ENCODE measurements at places on chromosomes 16 and 17.
A peak's percentile ranks its signal among the peaks of the same experiment; 100 is the strongest.

DNA sequence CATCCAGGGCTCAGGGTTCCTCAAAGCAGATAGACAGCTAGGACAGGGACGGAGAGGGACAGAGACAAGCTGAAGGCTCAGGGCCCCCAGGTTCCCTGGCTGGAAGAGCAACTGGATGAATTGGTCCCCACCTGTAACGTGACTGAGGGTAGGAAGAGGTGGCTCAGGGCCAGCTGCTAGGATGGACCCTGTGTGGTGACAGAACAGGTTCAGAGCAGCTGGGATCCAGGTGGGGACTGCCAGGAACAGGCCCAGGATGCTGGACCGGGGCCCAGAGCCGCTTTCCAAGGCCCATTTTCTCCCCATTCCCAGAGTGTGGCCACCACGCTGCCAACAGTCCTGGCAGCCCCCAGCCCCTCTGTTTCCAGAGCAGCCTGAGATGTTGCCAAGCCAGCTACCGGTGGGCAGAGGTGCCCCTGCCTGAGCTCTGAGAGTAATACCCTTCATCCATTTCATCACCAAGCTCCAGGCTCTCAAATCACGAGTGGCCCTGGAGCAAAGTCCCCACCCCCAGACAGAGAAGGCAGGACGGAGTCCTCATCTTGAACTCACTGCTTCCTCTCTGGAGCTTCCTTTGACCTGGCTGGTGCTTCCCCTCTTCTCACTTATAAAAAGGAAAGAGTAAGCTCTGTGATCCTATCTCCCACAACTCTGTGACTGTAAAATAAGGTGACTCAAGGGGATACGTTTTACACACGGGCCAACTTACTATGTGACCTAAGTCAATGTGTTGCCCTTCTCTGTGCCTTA, 79.6 kb downstream of the TMEM132E start:
- DNase-seq, result no peak

GRCh38 chr16:57476546-57477410, 9.5 kb downstream of the DOK4 start:
- DNase-seq, result no peak

DNA sequence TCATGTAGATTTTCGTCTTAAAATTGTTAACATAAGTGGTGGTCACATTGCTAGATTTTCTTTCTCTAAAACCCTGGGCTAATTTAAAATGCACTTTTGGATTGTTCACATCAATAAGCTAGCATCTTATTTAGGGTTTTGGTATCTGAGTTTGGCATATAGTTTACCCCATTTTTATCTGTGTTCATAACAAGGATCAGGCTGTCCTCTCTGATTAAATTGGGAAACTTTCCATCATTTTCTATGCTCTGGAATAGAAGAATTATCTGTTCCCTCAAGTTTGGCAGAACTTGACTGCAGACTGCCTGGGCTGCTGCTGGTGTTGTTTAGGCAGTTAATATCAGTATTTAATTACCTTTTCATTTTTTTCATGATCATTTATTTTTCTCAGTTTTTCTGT, 1.8 kb downstream of the SPECC1 start:
- no peak for DNase-seq

- DNase-seq, result no peak
Observed at GRCh38 chr17:384622-385177, 32.1 kb upstream of the RPH3AL start.

DNA sequence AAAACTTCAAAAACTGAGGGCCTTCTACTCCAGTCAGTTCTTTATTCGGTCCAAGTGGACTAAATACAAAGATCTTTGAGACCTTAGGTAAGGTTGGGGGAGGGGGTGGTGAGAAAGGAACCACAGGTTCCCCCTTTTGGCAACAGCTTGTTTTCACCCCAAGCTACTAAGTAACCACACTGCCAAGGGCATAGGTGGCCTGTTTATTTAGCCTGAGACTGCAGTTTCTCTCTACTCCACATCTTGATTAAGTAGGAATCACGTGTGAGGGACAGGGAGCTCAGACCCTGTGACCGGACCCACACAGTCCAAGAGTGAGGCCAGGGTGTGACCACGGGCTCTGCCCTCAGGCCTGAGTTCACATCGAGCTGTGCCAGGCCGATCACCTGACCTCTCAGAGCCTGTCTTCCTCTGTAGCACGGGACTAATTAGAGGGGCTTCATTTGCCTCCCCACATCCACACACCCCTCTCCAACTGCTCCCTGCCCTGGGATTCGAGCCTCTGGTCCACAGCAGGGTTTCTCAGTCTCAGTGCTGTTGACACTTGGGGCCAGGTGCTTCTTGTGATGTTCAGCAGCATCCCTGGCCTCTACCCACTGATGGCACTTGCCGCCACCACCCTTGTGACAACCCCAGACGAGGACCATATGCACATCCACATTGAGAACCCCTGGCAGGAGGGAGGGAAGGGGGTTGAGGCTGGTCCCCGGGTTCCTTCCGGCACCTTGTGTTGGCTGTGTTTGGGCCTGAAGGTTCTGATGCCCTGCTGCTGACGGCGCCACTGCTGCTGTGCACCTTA, 17.8 kb downstream of the ST6GALNAC2 start:
- DNase-seq, result no peak

- DNase-seq, result peak; percentile 14
Observed at GRCh38 chr17:59165933-59166342, 10.4 kb downstream of the PRR11 start.

DNA sequence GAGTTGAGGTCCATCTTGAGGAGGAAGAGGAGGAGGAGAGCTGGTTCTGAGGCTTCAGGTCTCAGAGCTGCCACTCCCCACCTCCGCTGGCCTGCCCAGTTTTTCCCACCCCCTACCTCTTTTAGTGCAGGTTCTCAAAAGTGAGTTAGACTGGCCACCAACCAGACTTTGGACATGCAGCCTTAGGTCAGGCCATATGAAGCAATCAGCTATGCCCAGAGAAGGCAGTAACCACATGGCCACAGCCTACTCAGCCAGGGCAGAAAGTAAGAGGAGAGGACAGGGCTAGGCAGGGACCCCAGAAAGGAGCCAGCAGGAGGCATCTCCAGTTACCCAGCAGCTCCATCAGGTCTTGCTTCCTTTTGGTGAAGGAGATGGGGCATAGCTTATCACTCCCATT, 9.0 kb downstream of the MYO15A start:
- no peak for DNase-seq

GRCh38 chr17:75785016-75785890, 647 bp downstream of the UNK start:
- DNase-seq, result peak; percentile 93

- no peak for DNase-seq
Observed at GRCh38 chr16:70294385-70295025, 4.5 kb upstream of the DDX19B start.

GRCh38 chr17:71869293-71869692, 251.5 kb upstream of the SOX9 start:
- DNase-seq, result no peak

GRCh38 chr16:10150906-10151305, 31.3 kb downstream of the GRIN2A start:
- DNase-seq, result no peak

DNA sequence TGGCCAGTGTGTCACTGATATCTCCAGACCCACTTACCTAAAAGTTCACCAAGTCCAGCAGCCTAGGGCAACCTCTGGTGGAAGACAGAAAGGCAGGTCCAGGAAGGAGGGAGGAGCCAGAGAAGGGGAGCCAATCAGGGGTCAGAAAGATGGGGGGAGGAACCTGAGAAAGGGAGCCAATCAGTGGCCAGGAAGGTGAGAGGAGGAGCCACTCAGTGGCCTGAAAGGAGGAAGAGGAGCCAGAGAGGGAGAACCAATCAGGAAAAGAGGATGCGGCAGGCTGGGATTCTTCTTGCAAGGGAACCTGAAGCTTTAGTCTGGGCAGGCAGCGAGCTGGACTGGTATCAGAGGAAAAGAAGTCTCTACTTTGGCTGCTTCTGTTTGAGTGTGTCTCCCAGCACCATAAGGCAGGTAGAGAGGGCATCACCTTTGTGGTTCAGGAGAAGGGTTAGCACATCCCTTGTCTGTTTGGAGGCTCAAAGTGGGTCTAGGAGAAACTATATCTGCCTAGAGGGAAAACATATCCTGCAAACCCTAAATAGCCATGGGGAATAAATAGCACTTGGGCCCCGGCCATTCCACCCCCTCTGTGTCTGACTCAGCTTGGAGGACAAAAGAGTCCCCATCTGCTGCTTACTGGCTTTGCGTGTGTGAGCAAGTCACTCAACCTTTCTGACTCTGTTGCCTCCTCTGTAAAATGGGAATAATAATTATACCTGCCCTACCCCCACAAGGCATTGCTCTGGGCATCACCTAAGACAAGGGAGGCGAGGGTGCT, 43.4 kb upstream of the CRHR1 start:
- DNase-seq, result no peak

DNA sequence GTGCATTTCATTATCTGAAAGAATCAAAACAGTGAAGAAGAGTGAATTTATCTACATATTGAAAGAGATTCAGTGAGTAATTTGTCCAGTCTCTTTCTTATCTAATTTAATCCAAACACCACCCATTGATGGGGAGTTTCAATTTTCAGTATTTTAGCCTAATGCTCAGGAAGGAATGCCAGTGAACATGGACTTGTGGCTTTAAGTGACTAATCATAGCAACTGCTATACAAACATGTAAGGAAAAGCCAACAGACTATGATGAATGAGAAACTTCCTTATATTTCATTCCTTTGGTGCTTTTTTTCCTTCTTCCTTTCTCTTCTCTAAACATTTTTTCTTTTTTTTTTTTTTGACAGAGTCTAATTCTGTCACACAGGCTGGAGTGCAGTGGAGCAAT, 885.8 kb downstream of the KCNJ2 start:
- no peak for DNase-seq

DNA sequence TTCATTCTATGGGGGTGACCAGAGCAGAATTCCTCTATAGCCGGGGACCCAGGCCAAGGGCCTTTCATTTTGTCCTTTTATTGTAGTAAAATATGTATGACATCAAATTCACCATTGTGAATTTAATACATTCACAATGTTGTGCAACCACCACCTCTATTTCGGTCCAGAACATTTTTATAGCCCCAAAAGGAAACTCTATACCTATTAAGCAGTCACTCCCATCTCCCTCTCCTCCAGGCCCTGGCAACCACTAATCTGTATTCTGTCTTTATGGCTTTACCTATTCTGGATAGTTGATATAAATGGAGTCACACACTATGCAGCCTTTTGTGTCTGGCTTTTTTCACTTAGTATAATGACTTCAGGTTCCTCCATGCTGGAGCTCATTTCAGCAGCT, 9.7 kb upstream of the TNS4 start:
- no peak for DNase-seq

DNA sequence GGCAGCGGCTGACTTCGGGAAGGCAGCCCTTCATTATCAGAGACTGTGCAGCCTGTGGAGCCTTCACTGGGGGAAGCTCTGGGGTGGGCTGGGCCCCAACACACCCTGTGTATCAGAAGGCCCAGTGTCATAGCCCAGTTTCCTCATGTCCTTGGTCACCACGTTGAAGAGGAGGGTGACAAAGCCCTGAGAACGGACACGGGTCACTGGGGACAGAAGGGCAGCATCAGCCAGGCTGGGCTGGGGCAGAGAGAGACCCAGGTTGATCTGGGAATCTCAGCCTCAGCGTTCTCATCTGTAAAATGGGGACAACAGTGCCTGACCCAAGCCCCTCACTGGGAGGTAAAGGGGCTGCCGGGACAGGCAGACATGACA, 19.3 kb downstream of the B9D1 start:
- DNase-seq, result no peak

DNA sequence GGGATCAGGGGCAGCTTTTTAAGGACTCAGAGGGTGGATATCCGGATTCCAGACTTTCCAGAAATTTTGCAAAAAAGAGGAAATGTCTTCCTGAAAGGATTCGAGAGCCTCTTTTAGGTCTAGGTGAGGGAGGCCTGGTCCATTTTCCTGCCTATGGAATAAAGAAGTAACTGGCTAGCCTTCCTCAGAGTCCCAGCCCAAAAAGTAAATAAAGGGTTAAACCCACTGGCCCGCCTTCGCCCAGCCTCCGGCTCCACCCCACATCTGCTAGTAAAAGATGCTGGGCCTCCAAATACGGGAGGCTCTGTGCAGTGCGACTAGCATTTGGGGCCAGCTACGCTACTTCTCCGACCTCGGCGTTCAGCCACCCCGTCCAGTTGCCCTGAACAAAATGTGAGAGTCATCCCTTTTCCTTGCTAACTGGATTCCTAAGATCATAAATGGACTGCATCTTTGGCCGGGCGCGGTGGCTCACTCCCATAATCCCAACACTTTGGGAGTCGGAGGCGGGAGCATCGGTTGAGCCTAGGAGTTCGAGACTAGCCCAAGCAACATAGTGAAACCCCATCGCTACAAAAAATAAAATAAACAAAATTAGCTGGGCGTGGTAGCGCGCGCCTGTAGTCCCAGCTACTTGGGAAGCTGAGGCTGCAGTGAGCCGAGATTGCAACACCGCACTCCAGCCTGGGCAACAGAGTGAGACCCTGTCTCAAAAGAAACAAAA, 824 bp upstream of the MPP2 start:
- DNase-seq, result no peak

DNA sequence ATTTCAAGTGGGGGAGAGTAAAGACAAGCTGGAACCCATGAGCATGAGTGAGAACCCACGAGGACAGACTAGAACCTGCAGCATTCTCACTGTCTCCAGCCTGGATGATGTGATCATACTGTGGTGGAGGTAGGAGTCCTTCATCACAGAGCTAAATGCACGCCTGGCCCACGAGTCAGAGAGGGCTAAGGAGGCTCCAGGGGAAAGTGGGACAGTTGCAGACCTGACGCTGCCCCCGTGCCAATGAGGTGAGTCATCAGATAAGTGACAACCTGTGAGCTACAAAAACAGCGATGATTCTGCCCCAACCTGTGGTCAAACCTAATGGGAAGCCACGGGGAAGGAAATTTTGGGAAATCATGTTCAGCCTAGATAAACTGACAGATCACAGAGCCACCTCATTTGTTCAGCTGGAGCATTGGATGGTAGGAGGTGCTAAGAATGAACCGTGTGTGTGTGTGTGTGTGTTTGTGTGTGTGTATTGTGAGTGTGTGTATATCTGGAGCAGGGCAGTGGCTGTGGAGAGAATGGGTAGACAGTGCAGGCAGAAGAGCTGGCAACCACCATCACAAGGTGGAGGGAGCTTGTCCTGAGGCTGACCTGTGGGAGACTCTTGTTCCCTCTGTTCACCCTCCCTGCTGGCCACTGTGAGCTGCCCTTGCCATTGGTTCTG, 131.8 kb downstream of the UTP18 start:
- DNase-seq, result no peak

GRCh38 chr17:50362661-50363060, 10.3 kb downstream of the MRPL27 start:
- DNase-seq, result no peak

- DNase-seq, result no peak
Observed at GRCh38 chr16:75627851-75628250, 4.8 kb upstream of the ADAT1 start.

DNA sequence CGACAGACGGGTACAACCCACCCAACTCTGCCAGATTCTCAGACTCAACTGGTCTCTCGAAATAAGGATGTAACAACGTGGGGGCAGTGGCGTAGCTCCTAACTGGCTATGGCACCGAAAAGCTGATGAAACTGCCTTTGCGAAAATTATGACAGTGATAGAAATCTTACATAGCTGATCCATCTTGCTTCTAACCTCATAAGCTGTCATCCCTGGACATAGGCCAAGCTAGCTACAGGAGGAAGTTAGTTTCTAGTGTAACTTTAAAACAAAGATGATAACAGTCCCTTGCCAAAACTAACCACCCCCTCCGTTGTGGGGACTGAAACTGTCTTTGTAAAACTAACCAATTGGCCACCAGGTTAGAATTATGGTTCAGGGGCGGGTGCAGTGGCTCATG, 220.1 kb downstream of the SLC39A11 start:
- DNase-seq, result no peak
